Posterior cingulate gyrus (tissue), 11 donors: ENCODE measurements at places on chromosomes 16 and 17.

DNA sequence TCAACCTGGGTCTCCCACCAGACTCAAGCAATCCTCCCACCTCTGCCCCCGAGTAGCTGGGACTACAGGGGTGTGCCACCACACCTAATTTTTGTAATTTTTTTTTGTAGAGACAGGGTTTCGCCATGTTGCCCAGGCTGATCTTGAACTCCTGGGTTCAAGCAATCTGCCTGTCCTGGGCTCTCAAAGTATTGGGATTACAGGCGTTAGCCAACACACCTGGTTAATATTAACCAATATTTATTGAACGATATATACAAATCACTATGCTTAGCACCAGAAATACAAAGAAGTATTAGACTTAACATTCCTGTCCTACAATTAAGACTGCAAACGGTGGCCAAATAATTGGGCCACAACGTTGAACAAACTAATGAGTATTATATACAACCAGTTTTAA is 4.2 kb downstream of the MBTD1 start:
- no peak for DNase-seq

DNA sequence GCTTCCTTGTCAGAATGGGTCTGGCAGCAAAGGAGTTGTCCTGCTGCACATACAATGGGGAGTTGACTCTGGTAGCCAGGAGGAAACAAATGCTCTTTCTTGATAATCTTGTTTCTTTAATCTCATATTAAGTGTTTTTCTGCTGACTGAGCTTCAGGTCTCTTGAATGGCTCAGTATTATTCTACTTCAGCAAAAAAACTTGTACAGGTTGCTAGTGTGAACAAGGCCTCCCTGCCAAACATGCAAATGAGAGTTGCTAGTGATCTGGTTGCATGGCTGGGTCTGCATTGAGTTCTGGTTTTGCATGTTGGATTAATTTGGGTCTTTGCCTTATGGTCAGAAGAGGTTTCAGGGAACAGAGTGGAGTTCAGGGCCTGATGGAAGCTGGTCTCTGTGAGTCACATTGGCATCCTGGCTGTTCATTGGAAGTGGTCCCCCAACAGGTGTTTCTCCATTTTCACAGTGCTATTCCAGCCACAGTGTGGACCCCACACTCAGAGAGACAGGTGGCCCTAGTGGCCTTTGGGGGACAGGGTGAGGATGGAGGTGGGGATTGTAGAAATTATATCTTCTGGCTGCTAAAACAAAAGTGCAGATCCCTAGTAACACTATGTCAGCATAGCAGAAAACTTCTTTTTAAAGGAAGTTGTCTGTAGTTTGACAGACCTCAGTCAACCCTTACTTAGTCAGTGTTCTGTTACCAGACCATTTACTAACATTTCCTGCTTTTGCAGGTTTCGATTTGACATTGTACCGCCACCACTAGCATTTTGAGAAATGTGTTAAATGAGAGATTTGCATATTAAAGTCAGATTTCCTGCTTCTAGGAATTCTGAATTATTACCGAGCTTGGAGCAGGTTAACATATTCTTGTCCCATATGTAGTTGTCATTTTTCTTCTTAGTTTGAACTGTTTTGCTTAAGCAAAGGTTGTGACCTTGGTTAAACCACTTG is 47.1 kb downstream of the EPN2 start:
- no peak for DNase-seq

DNA sequence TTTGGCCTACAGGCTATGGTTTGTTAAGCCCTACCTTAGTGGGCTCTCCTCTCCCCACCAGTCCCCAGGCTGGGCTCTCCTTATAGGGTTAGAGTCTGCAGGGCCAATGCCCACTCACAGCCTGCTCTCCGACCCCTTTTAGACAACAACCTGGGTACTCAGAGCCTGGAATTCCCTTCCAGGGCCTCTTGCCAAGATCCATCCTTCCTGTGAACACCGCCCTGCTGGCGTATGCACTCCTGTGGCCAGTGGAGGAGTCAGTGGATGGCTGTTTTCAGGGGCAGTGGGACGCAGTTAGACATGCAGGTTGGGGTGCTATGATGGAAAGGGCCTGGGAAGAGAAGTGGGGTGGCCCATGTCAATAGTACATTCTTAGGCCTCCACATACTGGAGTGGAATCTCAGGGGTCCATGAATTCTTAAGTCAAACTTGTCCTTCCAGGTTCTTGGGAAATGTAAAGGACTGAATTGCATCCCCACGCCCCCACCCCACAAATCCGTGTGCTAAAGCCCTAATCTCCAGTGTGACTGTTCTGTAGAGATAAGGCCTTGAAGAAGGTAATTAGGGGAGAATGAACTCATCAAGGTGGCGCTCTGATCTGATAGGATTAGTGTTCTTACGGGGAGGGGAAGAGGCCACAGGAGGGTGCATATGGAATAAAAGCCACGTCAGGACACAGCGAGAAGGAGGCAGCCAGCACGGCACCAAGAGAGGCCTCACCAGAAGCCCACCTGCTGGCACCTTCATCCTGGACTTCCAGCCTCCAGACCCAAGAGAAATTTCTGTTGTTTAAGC is 81.6 kb upstream of the CACNG5 start:
- no peak for DNase-seq

GRCh38 chr16:20673071-20673806 is 24.2 kb downstream of the ACSM1 start:
- DNase-seq = no peak

DNA sequence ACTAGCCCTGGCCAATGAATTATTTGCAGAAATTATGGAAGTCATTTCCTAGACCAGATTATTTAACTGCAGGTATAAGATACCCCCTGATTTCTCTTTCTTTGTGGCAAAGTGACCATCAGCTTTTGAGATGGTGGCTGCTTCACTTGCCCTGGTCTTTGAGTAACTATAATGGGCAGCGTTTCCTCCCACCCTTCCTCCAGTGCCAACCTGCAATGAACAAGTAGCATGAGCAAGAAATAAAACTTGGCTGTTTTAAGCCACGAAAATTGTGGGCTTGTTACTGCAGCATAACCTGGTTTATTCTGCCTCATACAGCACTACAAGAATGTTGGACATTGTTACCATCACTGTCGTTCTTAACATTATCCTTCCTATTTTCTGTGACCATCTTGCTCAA is 105.3 kb downstream of the CYLD start:
- no peak for DNase-seq

GRCh38 chr17:29219378-29220047 is 27.1 kb upstream of the CRYBA1 start:
- peak; percentile 90 for DNase-seq

- no peak for DNase-seq
These were observed 41.4 kb upstream of the ULK2 start for GRCh38 chr17:19909139-19909538.

DNA sequence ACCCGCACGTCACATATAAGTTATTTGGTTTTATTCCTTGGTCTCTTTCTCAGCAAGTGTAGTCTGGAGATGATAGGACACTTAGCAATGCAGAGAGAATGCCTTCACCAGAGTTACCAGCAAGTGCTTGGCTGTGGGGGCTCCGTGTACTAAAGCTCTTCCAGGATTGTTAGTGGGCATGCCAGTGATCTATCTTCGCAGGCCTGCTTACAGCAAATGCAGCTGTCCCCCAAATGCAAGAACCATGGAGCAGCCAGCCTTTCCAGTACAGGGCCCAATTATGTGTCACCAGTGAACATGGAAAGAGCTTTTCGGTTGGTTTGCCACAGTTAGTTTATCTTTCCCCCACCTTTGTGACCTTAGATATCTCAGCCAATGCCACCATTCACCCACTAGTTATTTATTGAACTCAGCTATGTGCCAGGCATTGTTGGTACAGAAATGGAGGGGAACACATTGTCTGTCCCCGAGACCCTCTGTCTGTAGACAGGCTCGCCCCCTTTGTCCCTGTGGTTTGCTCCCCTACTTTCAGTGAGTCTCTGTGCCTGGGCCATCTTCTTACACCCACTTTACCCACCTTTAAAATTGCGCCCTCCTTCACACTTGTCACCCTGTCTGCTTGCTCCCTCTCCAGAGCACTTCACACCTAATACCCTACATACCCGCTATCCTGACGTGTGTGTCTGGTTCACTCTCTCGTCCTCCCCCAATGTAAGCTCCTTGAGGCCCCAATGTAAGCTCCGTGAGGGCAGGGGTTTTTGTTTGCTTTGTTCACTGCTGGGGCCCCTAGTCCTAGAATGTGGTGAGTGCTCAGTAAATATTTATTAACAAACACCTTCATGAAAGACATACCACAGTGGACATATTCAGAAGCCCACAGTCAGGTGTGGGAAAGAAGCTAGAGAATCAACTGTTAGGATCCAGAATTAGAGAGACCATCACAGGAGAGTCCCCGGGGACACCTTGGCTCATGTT is 13.3 kb downstream of the USP10 start:
- DNase-seq = no peak

DNA sequence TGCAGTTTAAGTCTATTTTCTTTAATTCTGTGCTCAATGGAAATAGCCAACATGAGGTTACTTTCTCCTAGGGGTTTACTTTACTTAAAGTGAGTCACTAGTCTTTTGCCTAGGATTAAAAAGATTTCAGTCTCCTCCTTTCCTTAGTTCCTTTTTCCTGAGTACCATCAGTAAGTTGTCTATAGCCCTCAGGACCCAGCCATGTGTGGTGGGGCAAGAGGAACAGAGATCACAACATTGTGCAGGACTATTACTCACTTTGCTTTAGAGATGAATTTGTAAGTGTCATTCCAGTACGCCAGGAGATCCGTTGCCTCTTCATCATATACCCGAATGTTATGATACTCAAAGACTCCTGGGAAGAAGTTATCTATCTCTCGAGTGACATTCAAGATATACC is 27.7 kb upstream of the CORO6 start:
- no peak for DNase-seq

- peak; percentile 81 for DNase-seq
These were observed 19.9 kb upstream of the ZNF750 start for GRCh38 chr17:82859431-82860403.

DNA sequence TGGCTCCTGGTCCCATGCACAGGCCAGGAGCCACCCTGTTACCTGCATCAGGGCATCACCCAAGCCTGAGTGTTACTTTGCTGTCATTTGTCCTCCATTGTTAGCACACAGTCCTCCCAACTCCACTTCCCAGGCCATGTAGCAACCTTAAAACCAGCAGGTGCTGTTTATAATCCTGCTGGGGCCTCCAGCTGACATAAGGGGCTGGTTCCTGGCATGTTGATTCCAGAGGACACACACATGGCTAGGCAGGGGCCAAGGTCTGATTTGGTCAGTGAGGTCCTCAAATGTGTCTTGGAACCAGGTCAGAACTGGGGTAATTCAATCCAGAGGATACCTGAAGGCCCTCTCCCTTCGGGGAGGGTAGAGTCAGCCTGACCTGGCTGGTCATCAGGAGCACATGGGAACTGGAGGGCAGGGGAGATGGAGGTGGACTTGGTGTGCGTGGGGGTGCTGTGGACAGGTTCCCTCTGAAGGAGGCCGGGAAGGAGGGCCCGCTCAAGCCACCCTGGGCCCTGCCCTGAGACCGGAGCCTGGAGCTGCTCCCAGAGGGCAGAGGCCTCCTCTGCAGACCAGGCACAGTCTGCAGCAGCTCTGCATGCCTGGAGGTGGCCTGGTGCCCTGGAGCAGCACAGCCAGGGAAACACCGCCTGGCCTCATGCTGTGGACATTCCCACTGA is 6.6 kb downstream of the ADORA2B start:
- DNase-seq = no peak

DNA sequence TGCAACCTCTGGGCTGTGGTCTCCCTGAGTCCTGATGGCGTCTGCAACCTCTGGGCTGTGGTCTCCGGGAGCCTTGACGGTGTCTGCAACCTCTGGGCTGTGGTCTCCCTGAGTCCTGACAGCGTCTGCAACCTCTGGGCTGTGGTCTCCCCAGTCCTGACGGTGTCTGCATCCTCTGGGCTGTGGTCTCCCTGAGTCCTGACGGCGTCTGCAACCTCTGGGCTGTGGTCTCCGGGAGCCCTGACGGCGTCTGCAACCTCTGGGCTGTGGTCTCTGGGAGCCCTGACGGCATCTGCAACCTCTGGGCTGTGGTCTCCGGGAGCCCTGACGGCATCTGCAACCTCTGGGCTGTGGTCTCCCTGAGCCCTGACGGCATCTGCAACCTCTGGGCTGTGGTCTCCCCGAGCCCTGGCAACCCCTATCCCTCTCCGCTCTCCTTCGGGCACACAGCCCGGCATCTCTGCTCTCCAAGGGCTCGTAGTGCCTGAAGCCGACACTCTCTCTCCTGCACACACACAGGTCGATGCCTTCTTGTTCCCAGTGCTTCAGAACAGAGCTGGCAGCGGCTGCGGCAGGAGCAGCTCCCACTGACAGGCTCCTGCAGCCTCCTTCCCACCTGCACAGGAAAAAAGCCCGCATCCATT is 45.6 kb downstream of the METRNL start:
- no peak for DNase-seq

DNA sequence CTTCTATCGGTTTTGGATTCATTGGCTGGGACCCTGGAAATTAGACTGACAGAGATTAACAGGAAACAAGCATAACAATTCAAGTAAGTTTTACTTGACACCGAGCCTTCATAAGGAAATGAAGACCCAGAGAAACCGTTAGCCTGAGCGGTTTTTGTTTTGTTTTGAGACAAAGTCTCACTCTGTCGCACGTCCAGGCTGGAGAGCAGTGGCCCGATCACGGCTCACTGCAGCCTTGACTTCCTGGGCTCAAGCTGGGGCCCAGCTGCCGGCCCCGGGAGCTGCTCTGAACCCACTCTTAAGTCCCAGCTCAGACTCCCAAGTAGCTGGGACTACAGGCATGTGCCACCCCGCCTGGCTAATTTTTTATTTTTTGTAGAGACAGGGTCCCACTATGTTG is 321.3 kb downstream of the SEC14L1 start:
- DNase-seq = no peak

GRCh38 chr17:8249621-8250500 is 772 bp downstream of the PFAS start:
- DNase-seq = no peak

DNA sequence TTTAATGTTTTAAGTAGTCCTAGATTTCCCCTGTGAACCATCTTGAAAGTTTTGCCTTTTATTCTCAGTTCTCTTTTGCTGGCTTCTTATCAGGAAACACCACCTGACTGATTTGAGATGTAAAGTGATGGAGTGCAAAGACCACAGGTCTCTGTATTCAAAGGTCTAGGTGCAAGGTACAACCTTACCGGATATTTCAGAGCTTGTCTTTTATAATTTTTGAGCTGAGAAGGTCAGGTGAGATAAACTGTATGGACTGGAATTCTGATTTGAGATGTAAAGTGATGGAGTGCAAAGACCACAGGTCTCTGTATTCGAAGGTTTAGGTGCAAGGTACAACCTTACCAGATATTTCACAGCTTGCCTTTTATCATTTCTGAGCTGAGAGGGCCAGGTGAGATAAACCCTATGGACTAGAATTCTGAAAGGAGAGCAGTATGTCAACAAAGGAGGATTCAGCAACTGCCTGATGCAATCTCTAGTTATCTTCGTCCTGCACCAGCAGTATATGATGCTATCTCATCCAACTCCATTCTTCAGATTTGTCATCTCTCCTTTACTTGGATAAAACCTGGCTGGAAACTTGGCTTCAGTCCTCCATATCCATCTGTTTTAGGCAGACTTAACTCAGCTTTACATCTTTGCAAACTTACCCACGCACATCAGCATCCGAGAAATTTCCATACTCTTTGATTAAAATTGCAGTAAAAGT is 64.3 kb downstream of the CENPV start:
- no peak for DNase-seq
